ENCODE measurements at places on chromosomes 12 and 14. TPM values are rescaled to one million over a fixed set of nuclear protein-coding genes. Genes with fewer than 3 reads are reported as not detected.
A peak's percentile ranks its signal among the peaks of the same experiment; 100 is the strongest.

DNA sequence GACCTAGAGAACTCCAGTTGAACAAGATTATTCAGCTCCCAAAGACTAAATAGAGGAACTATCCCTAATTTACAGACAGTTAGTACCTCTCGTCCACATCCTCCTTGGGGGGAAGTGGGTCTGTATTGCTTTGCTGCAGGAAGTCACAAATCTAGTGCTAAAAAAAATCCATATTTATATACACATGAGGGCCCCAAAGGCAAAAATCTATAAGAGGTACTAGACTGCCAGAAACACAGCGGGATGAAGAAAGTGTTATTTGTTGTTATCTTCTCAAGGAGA, 190.1 kb downstream of the TTC8 start:
- no peak for DNase-seq
- no peak overlapping the region for H3K4me3 ChIP-seq
- no peaks in the 10 kb centered on the region for H3K27me3 ChIP-seq
- peaks cover 8% of the 10 kb centered on the region for H3K4me1 ChIP-seq

Gene SMCO3
- total RNA-seq, result 3.2 TPM

Gene KRT3
- not detected for total RNA-seq

- H3K4me1 ChIP-seq, result peaks cover 30% of the 10 kb centered on the region
- no peaks in the 10 kb centered on the region for H3K36me3 ChIP-seq
- DNase-seq, result peak; percentile 54
- H3K4me3 ChIP-seq, result no peak overlapping the region
- no peaks in the 10 kb centered on the region for H3K27me3 ChIP-seq
- peak overlapping the region; percentile 54 for H3K27ac ChIP-seq
Measured at GRCh38 chr14:24911324-24912109, 138.4 kb downstream of the STXBP6 start.

DNA sequence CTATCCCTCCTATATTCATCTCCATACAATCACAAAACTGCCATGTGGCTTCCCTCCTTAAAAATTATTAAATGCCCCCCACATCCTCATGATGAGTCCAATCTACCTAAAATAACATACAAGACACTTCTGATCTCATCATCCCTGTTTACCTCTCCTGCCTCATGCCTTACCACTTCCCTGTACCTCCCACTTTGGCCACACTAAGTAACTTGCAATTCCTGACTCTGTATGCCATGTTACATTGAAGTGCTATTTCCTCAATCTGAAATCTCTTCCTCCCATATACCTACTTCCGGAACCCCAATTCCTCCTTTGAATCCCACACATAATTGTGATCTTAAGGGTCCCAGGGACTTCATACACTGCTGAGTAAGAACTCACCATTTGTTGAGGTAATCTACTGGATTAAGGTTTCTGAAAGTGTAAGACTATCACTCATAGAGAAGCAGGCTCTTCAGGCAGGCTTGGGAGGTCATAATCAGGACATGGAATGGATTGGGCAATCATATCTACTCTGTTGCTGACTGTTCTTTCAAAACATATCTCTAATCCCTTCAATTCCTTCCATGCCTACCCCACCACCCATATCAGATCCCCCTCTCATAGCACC, 117.6 kb upstream of the PLEKHG7 start:
- no peaks in the 10 kb centered on the region for H3K27me3 ChIP-seq
- H3K36me3 ChIP-seq, result no peaks in the 10 kb centered on the region
- no peak for DNase-seq
- H3K4me1 ChIP-seq, result no peaks in the 10 kb centered on the region
- no peak overlapping the region for H3K27ac ChIP-seq
- no peak overlapping the region for H3K4me3 ChIP-seq

DNA sequence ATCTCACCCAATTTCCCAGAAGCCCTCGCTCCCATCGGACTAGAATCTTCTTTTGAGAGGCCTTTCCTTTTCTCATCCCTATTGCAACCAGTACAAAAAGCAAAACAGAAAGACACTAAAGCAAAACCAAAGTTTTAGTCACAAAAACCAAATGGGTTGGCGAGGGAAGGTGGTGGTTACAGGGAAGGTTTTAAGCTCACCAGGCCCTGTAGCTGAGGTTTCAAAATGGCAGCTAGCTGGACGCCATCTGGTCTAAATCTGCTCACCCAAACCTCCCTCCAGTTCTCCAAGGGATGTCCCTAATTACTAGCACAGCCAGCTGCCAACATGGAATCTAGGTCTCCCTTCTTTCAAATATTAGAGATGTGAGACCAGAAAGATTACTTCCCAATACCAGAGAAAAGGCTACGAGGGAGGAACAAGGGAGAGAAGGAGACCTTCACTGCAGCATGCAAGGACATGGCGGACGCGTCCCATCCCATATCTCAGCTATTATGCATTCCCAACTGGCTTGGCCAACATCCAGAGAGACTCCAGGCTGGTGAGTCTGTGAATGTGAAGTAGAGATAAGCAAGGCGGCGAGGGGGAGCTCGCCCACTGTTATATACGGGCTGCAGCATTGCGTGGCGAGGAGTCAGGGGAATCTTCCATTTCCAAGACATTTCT, 70.8 kb downstream of the DPF3 start:
- no peaks in the 10 kb centered on the region for H3K36me3 ChIP-seq
- H3K4me1 ChIP-seq, result no peaks in the 10 kb centered on the region
- DNase-seq, result no peak
- H3K27me3 ChIP-seq, result no peaks in the 10 kb centered on the region
- H3K27ac ChIP-seq, result no peak overlapping the region

- H3K27ac ChIP-seq, result no peak overlapping the region
- H3K4me3 ChIP-seq, result no peak overlapping the region
- H3K36me3 ChIP-seq, result no peaks in the 10 kb centered on the region
- DNase-seq, result no peak
- H3K4me1 ChIP-seq, result no peaks in the 10 kb centered on the region
- no peaks in the 10 kb centered on the region for H3K27me3 ChIP-seq
Measured at GRCh38 chr12:44157359-44157758, 321.5 kb downstream of the TMEM117 start.

DNA sequence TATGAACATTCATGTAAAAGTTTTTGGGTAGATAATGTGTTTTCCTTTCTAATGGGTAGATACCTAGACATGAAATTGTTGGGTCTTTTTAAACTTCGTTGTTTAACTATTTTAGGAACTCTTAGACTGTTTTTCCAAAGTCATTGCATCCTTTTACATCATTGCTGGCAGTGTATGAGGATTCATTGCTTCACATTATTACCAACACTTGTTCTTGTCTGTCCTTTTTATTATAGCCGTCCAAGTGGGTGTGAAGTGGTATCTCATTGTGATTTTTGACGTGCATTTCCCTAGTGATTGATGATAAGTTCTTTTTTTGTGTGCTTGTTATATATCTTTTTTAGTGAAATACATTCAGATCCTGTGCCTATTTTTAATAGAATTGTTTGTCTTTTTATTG, 39.4 kb downstream of the USP15 start:
- H3K4me3 ChIP-seq, result no peak overlapping the region
- DNase-seq, result no peak
- H3K27ac ChIP-seq, result no peak overlapping the region

DNA sequence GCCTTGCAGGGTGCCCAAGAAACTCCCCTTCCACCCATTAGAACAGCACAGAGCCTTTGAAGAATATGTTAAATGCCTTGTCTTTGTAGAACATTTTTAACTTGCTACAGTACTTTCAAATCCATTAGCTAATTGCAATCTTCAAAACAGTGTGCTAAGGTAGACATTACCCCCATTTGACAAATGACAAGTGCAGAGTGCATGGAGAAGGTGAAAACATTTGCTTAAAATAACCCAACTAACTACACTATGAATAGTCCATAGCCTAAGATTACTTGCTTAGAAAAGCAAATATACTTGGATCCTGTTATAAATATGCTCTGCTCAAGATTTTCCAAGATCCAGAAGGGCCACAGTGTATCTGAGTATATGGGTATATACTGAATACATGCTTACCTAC, 87.0 kb upstream of the G2E3 start:
- no peak overlapping the region for H3K4me3 ChIP-seq
- no peak for DNase-seq
- H3K27me3 ChIP-seq, result no peaks in the 10 kb centered on the region
- no peaks in the 10 kb centered on the region for H3K36me3 ChIP-seq
- H3K4me1 ChIP-seq, result no peaks in the 10 kb centered on the region
- H3K27ac ChIP-seq, result no peak overlapping the region
